Ammon's horn (tissue), 1 donor: ENCODE measurements at places on chromosomes 12 and 14.

GRCh38 chr12:45622210-45622937 lies 107.1 kb upstream of the ARID2 start:
- no peak for DNase-seq

GRCh38 chr14:103133210-103134140 lies 10.2 kb downstream of the TNFAIP2 start:
- DNase-seq: no peak

DNA sequence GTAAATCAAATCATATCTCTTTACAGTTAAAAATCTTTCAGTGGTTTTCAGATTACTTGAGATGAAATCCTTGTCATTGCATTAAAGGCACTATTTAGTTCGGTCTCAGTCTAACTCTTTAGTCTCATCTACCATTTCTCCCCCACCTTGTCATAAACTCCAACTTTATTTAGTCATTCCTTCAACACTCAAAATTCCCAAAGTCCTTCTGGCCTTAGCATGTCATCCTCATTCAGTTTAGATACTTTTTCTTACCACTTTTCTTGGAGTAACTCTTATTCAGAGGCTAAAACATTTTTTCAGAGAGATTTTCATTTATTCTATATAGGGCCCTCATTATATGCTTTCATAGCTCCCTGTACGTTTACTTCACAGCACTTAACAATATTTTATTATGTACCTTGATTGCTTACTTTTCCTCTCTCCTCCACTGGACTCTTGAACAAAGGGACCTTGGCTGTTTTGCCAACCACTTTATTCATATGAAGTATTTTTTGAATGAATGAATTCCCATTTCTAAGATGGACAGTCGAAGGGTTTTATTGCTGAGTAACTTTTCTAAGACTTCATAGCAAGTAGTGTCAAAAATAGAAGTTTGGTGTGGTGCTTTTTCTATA lies 12.8 kb downstream of the USP15 start:
- no peak for DNase-seq

DNA sequence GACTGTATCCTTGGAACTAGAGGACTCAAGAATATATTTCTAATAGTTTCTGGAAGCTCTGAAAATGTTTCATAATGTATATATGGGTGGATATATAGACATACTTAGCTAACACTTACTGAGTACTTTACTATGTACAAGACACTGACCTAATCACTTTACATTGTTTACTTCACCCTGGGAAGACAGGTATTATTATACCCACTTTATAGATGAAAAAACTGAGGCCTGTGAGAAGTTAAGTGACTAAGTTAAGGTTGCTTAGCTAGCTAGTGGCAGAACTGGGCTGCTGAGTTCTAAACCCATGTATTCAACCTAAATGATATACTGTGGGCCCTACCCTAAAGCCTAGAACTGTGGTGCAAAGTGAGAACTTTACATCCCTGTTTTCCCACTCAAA lies 79.1 kb upstream of the SSTR1 start:
- no peak for DNase-seq

- DNase-seq: no peak
Measured at GRCh38 chr12:46915836-46916235, 90.0 kb upstream of the SLC38A4 start.

DNA sequence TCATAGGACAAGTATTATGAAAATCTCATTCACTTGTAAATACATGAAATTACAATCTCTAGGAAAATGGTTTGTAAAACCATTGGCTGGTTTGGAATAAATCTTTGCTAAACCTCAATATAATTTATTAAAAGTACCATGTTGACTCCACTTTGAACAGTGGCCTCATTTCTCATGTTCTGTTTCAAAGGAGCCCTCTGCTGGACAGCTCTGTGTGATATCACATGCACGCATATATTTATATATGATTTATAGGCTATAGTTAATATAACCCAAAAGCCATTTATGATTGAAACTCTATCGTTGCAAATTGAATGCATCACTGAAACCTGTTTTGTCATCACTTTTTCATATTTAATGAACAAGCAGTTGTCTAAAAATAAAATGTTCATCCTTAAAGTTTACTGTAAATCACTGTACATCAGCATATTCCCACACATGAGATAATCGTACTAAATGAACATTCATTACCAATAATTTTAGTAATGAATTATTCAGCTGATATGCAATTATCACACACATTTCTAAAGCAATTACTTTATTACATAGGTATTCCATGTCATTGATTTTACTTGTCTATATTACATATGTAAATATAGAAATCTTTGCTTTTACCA lies 493.8 kb downstream of the NPAS3 start:
- DNase-seq: no peak

DNA sequence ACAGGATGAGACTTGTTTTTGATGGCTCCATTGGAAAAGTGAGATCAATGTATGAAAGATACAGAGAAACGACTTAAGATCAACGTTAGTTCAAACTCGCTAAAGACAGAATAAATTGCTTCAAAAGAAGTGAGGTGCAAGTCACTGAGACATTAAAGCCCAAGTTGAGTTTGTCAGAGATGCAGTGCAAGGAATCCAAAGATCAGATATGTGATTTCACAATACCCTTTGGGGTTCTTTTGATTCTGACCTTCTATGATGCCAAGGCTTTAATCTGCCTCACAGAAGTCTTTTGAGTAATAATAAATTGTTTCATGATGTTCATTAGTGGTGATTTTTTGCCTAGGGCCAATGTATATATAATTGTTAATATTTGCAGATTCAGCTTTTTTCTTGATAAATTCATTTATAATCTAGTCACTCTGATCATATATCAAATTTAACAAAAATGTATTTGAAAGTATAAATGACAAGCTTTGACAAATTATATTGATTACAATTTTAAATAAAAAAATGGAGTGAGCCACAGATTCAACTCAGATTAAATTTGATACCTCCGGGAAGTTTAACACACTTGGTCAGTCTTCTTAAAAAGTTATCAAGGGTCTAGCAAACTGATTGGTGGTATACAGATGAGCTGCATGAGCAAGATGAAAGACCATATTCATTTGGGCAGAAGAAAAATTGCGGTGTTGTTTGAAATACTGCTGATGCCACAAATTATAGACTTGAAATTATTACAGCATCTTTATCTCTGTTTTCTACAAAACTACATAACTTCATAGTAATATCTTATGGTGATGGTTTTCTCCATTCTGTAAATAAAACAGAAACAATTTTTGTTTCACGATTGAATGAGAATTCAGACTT lies 144.8 kb upstream of the FAR2 start:
- DNase-seq: no peak

DNA sequence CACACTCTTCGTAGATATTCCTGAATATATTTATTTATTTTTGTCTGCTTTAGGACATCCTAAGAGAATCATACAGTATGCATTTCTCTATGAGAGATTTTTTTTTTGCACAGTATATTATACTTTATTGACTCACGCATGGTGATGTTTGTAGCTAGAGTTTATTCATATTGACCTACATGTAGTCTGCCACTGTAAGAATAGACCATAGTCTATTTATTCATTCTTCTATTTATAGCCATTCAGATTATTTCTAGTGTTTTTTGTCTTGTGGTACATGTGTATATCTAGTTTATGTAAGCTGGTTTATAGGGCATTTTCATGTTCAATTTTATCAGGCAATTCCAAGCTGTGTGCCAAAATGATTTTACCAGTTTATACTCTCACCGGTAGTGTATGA lies 45.2 kb downstream of the PCNX1 start:
- no peak for DNase-seq

DNA sequence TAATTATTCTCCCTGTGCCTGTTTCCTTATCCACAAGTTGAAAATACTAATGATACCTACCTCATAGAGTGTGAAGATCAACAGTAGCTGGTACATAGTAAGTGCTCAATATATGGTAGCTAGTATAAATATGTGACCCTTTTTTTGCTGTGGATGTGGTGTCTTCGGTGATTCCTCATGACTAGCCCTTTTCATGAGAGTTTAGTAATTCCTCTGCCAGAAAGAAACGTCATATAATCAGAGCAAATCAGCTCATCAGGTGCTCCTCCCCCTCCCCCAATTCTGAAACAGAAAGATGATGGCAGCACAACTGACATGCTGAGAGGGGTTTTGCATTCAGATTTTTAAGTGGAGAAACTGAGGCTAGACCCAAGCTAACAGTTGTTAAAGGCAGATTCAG lies 210.8 kb downstream of the SLC41A2 start:
- DNase-seq: no peak

- peak; percentile 12 for DNase-seq
Measured at GRCh38 chr12:51270067-51270950, at the start of gene SMAGP. Gene SMAGP, minus strand, starts transcription at chr12:51270415. Its CDS starts 1,137 bp downstream, at chr12:51269278.

- DNase-seq: no peak
Measured at GRCh38 chr14:102316338-102316742, 3.2 kb upstream of the ZNF839 start.

DNA sequence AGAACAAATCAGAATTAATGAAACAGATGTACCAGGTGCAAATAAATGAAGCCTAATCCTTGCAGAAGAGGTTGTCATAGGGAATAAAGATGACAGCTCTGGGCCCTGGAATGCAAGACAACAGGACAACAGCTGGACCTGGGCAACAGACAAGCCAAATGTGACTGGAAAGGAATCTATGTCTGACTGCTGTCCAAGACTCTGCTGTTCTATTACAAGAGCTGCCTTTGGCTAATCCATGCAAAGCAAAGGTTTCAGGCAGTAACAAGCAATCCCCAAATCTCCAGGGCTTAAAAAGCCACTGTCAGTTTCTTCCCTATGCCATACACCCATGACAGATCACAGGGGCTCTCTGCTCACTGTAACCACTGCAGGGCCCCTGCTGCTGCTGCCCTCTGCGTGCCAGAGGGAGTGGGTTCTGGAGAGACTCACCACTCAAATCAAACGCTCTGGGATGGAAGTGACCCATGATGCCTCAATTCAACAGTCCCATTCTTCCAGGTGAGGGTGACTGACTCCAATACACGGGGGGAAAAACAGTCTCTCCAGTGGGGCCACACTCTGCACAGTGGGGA lies 218.9 kb upstream of the SFSWAP start:
- DNase-seq: no peak

DNA sequence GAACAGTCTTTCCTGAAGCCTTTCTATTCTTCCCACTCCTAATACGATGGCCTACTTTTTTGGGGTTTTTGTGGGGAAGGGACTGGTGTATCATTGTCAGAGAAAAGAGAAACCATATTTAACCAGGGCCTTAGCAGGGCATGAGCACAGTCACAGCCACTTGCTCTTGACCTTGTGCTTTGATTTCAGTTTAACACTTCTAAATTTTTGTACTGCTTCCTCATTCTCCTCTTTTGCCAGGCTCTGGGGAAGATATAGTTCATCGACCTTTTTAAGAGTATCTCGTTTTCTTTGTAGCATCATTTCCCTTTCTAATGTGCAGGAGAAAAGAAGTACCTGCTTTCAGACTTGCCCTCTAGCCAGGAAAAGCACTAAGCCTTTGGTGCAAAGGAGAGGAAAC lies 2.2 kb downstream of the ZBTB1 start:
- DNase-seq: no peak

GRCh38 chr14:90569606-90570387 lies 173.0 kb downstream of the CALM1 start:
- DNase-seq: no peak

GRCh38 chr12:92362785-92363184 lies 217.1 kb upstream of the BTG1 start:
- DNase-seq: no peak

GRCh38 chr14:84482256-84483071 lies 1047.5 kb upstream of the FLRT2 start:
- no peak for DNase-seq

DNA sequence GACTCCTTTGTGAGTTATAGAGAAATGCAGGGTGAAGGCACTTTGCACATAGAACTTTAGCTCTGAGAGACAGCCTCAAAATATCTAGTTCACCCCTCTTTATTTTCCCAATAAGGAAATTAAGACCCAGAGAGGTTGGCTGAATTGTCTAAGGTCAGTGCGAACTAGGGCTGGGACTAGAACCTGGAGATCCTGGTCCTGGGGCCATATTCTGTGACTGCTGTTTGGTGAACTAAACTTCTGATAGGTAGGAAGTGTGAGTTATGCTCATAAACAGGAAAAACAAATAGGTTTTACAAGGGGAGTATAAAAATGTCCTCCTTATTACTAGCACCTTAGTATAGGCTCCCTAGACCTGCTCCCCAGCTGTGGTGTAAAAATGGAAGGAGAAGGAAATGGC lies 53.9 kb downstream of the DAD1 start:
- no peak for DNase-seq

GRCh38 chr14:60510951-60511599 lies 2.1 kb downstream of the SIX6 start:
- no peak for DNase-seq

DNA sequence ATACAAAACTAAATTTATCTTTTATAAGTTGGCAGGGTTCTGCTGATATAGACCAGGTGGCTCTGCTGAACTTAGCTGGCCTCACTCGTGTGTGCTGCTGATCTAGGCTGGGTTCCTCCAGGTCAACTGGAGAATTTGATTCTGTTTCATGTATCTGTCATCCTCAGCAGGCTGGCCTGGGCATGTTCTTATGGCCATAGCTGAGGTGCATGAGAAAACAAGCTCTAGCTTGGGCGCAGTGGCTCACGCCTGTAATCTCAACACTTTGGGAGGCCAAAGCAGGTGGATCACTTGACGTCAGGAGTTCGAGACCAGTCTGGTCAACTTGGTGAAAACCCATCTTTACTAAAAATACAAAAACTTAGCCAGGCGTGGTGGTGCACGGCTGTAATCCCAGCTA lies 24.3 kb upstream of the BCL2L14 start:
- no peak for DNase-seq

GRCh38 chr14:69536971-69537370 lies 37.7 kb downstream of the CCDC177 start:
- DNase-seq: no peak

- no peak for DNase-seq
Measured at GRCh38 chr12:52148464-52149181, 43.2 kb downstream of the KRT80 start.

DNA sequence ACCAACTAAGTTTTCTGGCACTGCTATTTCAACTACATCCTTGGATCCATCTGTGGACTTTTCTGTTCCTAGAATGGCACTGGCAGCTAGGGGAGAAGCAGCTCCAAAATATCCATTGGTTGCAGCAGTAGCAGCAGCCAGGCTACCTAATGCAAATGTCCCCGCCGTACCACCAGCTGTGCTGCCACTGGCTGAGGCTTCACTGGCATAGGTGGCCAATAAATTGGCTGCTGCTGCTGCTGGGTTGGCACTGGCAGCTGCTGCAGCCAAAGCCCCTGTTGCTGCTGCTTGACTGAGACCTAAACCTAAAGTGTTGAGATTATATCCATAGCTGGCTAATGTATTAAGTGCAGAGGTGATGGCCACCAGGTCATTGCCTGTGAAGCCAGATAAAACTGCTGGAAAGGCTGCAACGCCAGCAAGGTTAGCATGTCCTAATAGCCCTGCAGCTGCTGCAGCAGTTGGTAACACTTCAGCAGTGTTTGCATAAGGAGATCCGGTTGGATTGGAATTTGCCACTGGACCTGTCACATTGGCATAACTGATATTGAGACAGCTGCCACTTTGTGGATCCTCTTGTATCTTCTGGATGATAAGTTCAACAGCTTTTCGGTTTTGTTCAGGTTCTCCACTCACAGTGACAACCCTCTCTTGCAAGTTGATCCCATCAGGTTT lies 149.5 kb downstream of the NOVA1 start:
- no peak for DNase-seq
